Upper lobe of left lung (tissue), 6 donors: ENCODE measurements at places on chromosomes 6 and 20.

DNA sequence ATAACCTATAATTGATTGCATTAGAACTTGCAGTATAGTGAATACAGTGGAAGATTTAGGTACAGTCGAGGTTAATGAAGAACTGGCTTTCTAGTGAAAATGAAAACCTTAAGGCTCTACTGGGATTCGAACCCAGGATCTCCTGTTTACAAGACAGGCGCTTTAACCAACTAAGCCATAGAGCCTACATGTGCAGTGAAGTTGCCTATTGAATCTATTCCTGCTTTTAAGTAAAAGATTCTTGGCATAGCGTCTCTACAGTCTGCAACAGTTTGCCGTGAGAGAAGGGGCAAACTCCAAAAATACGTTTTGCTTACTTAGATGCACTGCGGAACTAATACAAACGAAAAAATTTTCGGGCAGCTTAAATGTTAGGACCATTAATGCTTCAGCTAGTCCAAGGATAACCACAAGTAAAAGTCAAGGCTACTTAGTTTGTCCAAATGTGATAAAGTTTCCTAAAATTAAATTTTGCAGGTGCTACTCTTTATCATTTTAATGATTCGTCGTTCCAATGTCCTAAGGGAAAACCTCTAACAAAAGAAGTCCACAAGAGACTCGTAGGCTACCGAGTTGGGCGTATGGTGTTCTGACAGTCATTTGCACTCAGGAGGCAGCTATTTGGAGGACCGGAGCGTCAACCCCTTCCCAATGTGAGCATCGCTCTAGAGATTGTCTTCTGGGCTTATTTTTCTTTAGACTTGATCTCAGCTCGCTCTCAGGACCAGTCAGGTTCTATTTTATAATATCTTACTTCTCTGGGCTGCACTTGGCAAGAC, 31.3 kb upstream of the ZSCAN23 start:
- no peak for DNase-seq

GRCh38 chr6:25953733-25954132, 8.9 kb upstream of the TRIM38 start:
- no peak for DNase-seq

GRCh38 chr6:159943101-159943632, 25.7 kb upstream of the IGF2R start:
- no peak for DNase-seq

DNA sequence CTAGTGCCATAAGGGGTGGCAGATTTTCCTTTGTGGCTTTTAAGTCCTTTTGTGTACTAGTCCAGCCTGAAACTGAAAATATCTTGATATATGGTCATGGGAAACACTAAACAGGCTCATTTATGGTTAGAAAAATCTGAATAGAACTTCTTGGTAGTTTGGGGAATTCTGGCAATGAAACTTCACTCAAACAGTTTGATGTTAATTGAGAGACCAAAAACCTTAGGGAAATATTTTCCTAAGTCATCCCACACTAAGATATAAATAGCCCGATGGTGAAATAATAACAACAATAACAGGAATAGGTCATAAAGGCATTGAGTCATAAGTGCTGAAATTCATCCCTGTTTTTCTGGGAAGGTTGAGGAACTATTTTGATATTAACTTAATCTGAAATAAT, 146.2 kb upstream of the SMLR1 start:
- DNase-seq = no peak

GRCh38 chr6:25103603-25104002, 167.8 kb upstream of the RIPOR2 start:
- DNase-seq = no peak

DNA sequence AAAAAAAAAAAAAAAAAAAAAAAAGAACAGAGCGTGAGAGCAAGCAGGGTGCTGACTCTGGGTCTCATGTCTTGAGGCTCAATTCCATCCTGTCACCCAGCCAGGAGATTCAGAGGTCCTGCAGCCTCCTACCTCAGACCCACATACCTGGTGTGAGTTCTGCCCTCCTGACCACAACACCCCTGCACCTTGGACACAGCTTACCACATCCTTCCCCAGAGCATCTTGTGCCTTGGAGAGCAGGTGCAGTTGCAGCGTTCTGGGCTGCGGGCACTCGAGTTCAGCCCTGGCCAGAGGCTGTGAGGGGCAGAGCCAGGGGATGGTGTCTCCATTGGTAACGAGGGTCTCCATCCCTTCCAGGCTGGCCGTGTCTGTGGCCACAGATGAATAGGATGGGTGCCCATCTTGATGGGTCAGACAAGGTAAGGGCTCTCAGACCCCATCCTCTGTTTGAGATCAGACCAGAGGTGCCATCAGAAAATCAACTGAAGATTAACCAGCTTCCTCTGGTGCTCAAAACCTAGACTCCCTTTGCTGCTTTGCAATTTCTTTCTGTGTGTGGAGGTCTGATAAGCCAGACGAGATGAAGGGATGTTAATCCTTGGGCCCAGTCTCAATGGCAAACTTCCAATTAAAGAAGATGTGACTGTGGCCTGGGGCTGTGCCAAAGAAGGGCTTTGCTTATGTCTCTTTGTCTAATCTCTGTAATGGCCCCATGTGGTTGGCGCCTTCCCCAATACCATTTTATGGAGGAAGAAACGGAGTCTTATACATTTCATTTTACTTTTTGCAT, 14.7 kb upstream of the ZNF831 start:
- DNase-seq = no peak

GRCh38 chr6:7137335-7138045, 29.7 kb downstream of the RREB1 start:
- no peak for DNase-seq

- DNase-seq = no peak
These were observed 99.7 kb upstream of the EXOC2 start for GRCh38 chr6:792662-793061.

- no peak for DNase-seq
These were observed 30.8 kb downstream of the GSTA4 start for GRCh38 chr6:52964318-52964717.

GRCh38 chr6:136510299-136510698, 39.9 kb downstream of the MAP7 start:
- DNase-seq = no peak

DNA sequence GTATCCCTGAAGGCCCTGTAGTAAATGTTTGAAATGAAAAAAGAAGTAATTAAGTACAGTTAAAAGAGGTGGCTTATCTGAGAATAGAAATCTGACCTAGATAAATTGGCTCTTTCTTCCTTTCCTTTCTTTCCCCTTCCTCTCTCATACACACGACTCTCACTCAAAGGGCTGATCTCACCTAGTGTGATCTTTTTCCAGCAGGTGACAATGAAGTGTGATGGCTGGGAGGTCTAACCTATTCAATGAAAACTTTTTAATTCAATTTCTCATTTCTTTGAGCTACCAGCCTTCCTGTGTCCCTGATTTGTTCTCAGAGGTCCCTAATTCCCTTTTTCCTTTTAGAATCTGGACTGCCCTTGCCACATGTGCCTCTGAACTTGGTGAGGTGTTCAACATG, 118.0 kb upstream of the RIMS1 start:
- DNase-seq = no peak

GRCh38 chr6:148969603-148970061, 222.8 kb downstream of the UST start:
- no peak for DNase-seq

DNA sequence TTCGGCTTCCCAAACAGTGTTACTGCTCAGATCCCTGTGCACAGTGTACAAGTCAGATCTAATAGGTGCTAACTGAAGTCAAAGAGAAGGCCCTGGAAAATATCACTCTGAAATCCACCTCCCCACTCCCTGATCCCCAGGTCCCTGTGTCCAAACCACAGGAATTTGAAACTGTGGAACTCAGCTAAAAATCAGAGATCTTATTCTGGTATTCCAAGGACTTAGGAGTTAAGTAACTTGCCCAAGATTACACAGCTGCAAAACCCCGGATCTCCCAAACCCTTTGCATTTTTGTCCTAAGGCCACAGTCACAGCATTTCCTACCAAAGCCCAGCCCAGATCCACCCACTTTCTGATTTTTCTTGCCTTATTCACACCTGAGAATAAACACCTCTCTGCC, 32.3 kb upstream of the SLC23A2 start:
- no peak for DNase-seq

DNA sequence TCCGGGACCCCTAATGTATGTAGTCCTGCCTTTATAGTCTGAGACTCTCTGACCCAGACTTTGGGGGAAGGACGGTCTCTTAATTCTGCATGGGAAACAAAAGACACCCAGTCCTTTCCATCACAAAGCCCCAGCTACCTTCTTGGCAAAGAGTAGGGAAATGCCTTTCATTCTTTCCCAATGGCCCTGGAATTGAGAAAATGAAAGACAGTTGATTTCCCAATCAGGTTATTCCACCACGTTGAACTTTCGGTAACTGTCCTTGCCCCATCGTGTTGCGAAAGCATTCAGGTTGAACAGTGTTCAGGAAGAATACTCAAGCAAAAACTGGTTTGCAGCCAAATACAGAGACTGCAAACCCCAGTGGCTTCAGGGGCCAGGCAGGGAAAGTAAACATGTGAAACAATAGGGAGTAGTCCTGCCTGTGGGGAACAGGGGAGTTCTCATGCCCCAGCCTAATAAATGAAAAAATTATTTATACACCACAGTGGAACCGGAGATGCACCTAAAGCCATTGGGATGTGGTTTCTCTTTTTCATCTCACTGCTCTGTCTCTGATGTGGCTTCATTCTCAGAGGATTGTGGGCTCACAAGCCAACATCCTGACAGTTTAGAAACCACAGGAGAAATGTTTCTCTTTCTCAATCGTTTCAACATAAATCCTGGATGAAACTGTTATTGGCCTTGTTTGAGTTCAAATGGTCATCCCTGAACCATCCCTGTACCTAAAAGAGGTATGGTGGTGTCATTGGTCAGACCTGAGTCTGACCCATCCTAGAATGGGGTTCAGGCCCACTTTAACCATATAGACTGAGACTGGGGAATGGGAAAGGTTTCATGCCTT, 44.2 kb upstream of the SLC9A8 start:
- no peak for DNase-seq

DNA sequence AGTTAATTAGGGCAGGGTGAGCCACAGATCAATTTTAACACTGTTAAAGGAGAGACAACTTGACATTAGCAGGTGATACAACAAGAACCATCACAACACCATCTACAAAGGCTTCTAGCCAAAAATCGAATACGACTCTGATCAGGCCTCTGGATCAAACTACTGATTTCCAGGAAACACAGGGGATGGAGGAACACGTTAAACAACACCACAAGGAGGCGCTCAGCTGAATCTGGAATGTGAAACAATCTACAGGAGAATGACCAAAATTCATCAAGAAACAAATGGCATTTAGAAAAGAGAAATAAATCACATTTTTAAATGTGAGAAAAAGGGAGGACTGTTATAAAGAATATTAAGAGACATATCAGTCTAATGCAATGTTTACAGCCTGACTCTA, 13.5 kb upstream of the MAFB start:
- no peak for DNase-seq

DNA sequence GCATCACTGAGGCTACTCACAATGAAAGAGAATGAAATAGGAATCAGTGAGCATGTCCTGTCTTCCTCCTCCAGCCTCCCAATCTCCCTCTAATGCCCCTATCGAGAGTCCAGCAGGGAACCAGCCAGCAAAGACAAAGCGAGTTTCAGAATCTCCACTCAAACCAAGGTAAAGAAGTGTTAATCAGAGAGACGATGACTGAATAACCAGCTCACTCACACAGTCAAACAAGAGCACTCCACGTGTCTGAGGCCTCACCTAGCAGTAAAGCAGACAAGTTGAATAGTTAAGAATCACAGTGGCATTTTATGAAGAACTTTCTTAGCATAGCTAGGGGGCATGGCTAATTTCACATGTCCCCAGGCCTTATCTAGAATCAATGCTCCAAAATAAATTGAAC, 3.3 kb upstream of the TREM1 start:
- no peak for DNase-seq

DNA sequence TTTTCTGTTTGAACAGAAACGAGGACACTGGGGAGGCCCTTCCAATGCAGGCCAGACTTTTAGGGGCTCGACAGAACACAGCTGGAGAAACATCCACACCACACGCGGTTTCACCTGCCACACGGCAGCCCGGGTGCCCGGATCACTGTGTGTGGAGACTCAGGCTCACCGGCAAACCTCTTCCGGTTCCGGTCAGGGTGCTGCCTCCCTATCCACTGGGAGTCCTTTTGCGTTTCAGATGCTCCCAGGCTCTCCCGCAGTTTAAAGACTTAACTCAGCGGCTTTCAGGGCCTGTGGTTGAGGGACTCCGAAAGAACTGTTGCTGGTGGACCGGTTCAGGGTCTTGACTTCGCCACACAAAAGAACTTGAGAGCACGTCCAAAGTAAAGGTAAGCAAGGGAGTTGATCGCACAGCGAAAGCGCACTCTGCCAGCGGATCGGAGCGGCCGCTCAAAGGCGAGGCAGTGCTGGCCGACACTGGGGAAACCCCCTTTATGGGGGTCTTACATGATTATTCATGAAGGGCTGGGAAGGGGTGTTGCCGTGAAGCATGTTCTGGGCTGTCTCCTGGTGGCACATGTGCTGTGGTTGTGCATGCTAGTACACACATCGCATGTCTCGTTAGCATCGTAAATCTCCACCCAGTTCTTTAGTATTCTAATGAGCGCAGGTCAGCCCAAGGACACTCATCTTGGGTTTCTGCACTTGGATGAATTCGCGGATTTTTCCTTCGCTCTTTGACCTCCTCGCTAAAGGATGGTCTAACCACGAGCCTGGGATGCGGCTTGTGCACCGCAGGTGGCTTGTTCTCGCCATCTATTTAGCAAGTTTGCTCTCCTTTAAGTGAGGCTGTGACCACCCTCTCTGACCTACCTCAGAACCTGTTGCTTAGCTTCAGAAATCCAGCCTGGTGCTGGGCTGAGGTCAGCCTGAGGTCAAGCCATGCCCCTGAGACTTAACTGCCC, 180.3 kb downstream of the CDH26 start:
- DNase-seq = peak; percentile 56

DNA sequence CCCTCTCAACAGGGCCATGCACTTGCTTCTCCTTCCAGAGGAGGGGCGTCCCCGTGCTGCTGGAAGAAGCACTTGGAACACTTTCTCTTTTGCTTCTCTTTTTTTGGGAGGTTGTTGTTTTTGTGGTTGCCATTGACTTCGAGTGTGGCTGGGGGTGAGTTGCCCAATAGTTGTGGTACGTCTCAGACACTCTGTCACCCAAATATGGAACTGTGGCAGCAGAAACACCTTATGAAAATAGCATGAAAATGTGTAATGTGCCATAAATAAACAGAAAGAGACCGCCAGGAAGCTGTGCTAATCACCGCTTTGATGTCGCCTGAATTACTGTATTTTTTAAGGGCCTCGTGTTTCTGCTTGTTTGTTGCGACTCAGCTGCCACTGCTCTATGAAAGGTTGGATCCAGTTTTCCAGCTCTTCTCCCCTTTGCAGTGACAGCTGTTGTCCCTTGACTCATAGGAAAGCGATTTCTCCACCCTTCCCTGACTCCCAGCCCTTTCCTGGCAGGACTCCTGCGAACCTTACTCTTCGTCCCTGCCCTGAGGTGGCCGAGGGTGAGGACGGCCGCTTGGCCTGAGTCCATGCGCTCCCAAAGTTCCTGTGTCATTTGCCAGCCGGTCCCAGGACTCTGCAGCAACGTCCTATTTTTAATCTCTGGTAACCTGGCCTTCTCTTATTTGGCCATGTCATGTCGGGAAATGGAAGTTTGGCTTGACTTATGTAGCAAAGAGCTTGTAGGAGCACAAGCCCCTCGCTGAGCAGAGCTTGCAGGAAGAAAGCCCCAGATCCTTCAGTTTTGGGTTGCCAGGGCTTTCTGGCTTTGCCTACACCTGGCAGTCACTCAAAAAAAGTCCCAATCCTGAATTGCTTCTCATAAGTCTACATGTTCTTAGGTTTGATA, 694.6 kb downstream of the QKI start:
- DNase-seq = peak; percentile 49
